ENCODE measurements at places on chromosomes 3 and 15.
A peak's percentile ranks its signal among the peaks of the same experiment; 100 is the strongest.

- H3K4me1 ChIP-seq = no peaks in the 10 kb centered on the region
- H3K27ac ChIP-seq = no peak overlapping the region
- H3K36me3 ChIP-seq = peaks cover 13% of the 10 kb centered on the region
- DNase-seq = no peak
- H3K4me3 ChIP-seq = no peak overlapping the region
These were observed 42.6 kb upstream of the DUSP7 start for GRCh38 chr3:52099001-52099401.

DNA sequence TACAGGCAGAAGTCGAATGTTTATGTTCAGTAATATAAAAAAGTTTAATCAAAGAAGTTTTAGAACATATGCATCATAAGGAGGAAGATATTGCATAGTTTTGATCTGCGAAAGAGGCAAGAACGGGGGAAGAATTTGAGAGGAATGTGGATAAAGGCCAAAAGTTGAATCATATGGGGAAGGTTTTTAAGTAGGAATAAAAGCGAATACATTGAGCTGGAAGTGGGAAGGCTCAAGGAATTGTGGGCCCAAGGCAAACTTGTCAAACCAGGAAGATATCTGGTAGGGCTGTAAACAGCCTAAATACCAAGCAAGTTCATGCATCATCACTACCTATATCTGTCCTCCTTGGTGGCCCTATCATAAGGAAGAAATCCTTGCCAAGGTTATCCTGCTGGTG is 186.9 kb downstream of the MAGI1 start:
- no peak overlapping the region for H3K4me3 ChIP-seq
- H3K36me3 ChIP-seq = no peaks in the 10 kb centered on the region
- no peak overlapping the region for H3K27ac ChIP-seq
- no peak for DNase-seq
- H3K27me3 ChIP-seq = no peaks in the 10 kb centered on the region

DNA sequence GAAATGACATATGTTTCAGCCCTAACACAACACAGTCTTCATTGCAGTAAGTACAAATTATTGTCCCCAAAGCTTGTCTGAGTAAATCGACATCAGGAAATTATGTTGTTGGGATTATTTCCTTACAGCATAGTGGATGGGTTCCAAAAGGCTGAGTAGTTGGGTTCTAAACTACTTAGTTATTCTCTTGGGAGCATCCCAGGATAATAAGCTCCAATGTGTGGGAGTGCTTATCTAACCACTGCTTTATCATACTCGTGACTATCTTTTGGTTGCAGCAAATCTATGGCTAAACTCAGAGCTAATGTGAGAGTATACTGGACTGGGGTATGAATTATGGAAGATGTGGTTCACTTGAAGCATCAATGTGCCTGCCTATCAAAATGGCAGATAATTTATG is 128.5 kb downstream of the RBMS3 start:
- no peak for DNase-seq
- H3K27ac ChIP-seq = no peak overlapping the region
- H3K4me1 ChIP-seq = no peaks in the 10 kb centered on the region
- H3K4me3 ChIP-seq = no peak overlapping the region
- no peaks in the 10 kb centered on the region for H3K36me3 ChIP-seq
- H3K27me3 ChIP-seq = no peaks in the 10 kb centered on the region

GRCh38 chr3:45656575-45657363 is 32.4 kb upstream of the SACM1L start:
- no peaks in the 10 kb centered on the region for H3K4me1 ChIP-seq
- no peak overlapping the region for H3K4me3 ChIP-seq
- peak; percentile 79 for DNase-seq
- H3K27ac ChIP-seq = no peak overlapping the region
- no peaks in the 10 kb centered on the region for H3K36me3 ChIP-seq

DNA sequence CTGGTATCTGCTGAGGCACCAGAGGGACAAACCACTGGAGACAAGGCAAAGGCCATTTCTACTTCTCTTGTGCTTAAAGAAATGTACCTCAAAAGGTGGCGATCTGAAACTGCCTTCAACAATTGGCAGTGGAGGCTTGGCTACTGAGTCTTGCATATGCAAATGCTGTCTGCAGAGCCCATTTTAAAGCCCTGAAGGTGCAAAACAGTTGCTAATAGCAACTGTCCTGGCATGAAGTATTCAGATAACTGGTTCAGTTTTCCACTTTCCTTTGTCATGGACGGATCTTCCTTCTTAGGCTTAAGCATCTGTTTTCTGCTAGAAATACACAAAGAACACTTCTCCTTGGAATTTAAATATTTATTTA is 71.4 kb upstream of the PSMD6 start:
- H3K4me3 ChIP-seq = no peak overlapping the region
- no peaks in the 10 kb centered on the region for H3K27me3 ChIP-seq
- peaks cover 20% of the 10 kb centered on the region for H3K4me1 ChIP-seq
- H3K36me3 ChIP-seq = no peaks in the 10 kb centered on the region
- H3K27ac ChIP-seq = no peak overlapping the region

DNA sequence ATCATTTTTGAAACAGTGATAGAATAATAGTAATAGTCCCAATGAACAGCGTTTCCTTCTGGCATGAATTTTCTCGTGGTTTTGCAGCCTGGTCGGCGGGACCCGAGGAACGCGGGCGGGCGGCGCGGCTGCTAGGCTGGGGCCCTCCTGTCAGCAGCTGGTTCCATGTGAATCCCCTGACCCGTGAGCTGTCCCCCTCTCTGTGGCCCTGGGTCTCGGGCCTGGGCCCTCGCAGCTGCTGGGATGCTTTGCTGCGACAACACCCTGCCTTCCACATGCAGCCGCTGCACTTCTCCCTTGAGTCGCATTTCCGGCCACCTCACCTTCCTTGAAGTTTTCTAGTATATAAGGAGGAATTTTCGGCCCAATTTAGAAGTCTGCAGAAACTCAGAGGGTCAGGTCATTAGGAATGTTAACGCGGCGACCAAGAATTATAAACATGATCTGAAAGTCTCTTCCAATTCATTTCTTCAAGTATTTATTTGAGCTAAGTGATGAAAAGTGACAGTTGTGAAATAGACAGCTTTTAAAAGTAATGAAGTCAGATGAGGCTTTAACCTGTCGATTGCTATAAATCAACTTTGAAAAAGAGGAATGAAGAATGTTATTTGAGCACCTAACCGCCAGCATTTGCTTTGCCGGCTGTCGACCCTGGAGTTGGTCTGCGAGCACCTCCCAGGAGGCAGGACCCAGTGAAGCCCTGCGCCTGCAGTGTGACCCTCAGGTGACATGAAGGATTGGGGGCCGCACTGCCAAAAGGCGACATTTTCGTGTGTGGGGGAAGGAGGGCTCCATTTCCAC is 27.7 kb downstream of the NR2F2 start:
- H3K4me3 ChIP-seq = no peak overlapping the region
- DNase-seq = no peak
- no peaks in the 10 kb centered on the region for H3K36me3 ChIP-seq
- H3K4me1 ChIP-seq = peaks cover 13% of the 10 kb centered on the region
- H3K27ac ChIP-seq = no peak overlapping the region
- peaks cover 94% of the 10 kb centered on the region for H3K27me3 ChIP-seq

DNA sequence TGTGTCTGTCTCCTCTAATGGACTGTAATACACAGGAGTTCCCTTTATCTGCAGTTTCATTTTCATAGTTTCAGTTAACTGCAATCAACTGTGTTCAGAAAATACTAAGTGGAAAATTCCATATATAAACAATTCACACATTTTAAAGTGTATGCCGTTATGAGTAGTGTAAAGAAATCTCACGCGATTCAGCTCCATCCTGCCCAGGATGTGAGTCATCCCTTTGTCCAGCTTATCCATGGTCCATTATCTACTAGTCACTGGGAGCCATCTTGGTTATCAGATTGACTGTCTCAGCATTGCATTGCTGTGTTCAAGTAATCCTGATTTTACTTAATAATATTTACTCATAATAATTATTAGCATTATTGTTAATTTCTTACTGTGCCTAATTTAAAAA is 14.5 kb downstream of the ZPLD1 start:
- no peaks in the 10 kb centered on the region for H3K27me3 ChIP-seq
- no peaks in the 10 kb centered on the region for H3K36me3 ChIP-seq
- no peak overlapping the region for H3K27ac ChIP-seq
- no peaks in the 10 kb centered on the region for H3K4me1 ChIP-seq

DNA sequence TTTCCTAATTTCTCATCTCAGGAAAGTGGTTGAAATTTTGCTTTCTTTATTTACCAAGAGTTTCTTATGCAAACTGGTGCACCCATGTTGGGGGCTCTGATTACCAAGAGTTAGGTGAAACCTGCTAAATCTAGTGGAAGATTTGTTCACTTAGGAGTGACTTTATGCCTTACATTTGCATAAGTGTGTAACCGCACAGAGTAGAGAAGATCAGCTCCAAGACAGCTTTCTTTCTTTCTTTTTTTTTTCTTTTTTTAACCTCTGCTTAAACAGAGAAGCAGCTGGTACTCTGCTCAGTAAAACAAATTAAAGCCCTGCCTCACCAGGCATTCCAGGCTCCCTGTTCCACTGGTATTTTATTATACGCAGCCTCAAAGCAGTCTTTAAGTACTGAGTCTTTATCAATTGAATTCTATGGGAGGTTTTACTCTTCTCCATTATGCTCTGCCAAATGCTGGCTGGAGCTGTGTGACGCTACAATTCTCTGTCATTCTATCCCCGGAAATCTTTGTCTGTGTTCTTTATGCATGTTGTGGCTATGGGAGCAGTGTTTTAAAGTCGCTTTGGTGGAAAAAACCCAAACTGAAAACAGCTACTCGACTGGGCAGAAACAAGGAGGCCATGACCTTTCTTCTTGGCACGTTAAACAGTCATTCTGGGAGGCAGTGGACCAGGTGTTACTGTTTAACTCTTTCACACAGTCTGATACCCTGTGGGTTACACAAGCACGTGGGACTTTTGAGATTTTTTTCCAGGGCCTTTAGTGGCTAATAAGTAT is 55.2 kb upstream of the GBE1 start:
- DNase-seq = no peak
- no peaks in the 10 kb centered on the region for H3K36me3 ChIP-seq
- H3K4me1 ChIP-seq = no peaks in the 10 kb centered on the region

DNA sequence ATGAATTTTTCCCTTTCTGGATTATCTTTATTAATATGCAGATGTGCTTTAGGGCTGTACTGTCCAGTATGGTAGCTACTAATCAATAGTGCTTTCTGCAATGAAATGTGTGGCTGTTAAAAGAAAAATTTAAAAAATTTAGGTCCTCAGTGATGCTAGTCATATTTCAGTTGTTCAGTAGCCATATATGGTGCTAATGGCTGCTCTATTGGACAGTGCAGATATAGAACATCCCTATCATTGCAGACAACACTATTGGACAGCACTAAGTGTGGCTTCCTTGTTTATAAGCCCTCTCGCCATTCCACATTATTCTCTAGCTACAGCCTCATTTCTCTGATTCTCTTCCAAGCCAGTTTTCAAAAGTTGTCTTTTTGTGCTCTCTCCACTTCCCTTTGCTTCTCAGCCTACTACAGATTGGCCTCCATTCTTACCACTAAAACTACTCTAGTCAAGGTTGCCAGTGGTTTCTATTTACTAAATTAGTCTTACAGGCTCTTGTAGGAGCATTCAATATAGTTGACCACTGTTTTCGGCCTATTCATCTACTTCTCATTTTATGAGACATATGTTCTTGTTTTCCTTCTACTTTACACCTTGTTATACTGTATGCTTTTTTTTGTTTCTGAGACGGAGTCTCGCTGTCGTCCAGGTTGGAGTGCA is 9.5 kb downstream of the MAPK6 start:
- H3K36me3 ChIP-seq = no peaks in the 10 kb centered on the region
- no peak for DNase-seq
- H3K27ac ChIP-seq = no peak overlapping the region
- no peaks in the 10 kb centered on the region for H3K27me3 ChIP-seq

DNA sequence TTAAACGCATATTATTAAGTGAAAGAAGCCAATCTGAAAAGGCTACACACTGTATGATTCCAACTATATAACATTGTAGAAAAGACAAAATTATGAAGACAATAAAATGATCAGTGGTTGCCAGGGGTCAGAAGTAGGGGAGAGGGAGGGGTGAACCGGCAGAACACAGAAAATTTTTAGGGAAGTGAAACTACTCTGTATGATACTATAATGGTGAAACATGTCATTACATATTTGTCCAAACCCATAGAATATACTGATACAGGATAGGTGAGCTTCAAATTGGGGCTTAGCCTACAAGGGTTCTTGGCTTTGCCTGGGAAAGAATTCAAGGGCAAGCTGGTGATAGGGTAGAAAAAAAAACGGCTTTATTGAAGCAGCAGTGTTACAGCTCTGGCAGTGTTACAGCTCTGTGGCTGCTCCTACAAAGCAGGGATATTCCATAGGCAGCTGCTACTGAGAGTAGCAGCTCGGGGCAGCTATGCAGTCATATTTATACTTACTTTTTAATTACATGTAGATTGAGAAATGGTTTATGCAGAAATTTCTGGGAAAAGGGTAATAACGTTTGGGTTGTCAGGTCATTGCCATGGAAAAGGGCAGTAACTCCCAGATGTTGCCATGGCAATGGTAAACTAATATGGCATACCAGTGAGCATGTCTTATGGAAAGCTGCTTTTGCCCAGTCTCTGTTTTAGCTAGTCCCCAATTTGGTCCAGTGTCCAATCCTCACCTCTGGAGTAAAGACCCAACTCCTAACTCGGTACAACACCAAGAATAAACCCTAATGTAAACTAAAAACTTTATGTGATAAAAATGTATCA is 125.1 kb upstream of the SLC25A36 start:
- no peaks in the 10 kb centered on the region for H3K36me3 ChIP-seq
- H3K4me1 ChIP-seq = no peaks in the 10 kb centered on the region
- no peak overlapping the region for H3K4me3 ChIP-seq
- H3K27ac ChIP-seq = no peak overlapping the region
- DNase-seq = no peak

DNA sequence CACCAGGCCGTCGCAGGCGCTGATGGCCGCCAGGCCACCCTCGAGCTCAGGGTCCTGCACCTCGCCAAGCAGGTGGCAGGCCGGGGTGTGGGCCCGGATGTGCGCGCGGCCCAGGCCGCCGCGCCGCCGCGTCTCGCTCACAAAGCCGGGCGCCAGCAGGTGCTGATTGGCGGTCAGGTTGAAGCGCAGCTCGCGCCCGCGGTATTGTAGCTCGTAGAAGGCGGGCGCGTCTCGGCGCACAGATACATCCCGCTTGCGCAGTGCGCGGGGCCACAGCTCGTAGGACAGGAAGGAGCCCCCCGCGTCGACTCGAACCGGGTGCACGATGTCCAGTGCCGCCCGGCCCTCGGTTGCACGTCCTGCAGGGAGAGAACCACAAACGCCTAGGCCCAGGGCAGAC is 11.1 kb downstream of the ADAMTS7 start:
- peaks cover 6% of the 10 kb centered on the region for H3K36me3 ChIP-seq
- DNase-seq = no peak
- no peak overlapping the region for H3K27ac ChIP-seq
- H3K4me1 ChIP-seq = peaks cover 6% of the 10 kb centered on the region
- H3K27me3 ChIP-seq = no peaks in the 10 kb centered on the region
- no peak overlapping the region for H3K4me3 ChIP-seq

DNA sequence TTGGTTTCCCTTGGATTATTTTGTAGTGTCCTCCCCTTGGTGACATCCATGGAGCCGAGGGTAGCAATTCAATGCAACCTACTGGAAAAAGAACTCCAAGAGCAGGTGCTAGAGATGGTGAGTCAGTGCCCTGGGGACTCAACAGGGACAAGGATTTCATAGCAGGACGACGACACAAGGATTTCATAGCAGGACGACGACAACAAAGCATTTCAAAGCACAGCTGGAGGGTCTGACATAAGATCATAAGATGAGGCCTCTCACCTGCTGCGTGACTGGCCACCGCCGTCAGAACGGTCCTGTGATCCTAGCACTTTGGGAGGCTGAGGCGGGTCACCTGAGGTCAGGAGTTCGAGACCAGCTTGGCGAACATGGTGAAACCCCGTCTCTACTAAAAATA is 22.5 kb downstream of the NRROS start:
- no peaks in the 10 kb centered on the region for H3K36me3 ChIP-seq
- peaks cover 2% of the 10 kb centered on the region for H3K4me1 ChIP-seq
- no peaks in the 10 kb centered on the region for H3K27me3 ChIP-seq
- DNase-seq = no peak
- H3K27ac ChIP-seq = no peak overlapping the region
- no peak overlapping the region for H3K4me3 ChIP-seq
